Bone marrow (tissue), 2 donors: ENCODE measurements at places on chromosomes 7 and 10.

- no peak for DNase-seq
These were observed 58.7 kb downstream of the PIK3AP1 start for GRCh38 chr10:96661632-96662031.

- DNase-seq, result no peak
These were observed 2.3 kb downstream of the GPER1 start for GRCh38 chr7:1090236-1090635.

- DNase-seq, result no peak
These were observed 1.0 kb downstream of the TWIST1 start for GRCh38 chr7:19116121-19117090.

DNA sequence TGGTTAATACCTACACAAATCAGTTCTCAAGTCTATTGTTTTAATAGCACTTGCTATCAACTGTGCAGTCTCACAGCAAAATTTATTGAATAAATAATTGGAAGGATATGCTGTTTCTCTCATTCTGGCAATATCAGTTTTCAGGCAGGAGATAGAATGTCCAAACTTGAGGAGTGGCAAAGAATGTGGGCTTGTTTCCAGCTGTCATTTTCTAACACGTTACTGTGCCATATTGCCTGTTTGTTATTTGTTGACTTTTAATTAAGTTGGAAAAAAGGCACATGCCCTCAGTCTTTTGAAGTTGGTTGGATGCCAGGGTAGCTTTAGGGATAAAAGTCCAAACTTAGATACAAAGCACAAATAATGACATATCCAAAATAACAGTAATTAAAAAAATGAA, 52.2 kb downstream of the MAGI2 start:
- no peak for DNase-seq

GRCh38 chr7:1895664-1896515, 225.8 kb downstream of the ELFN1 start:
- no peak for DNase-seq

DNA sequence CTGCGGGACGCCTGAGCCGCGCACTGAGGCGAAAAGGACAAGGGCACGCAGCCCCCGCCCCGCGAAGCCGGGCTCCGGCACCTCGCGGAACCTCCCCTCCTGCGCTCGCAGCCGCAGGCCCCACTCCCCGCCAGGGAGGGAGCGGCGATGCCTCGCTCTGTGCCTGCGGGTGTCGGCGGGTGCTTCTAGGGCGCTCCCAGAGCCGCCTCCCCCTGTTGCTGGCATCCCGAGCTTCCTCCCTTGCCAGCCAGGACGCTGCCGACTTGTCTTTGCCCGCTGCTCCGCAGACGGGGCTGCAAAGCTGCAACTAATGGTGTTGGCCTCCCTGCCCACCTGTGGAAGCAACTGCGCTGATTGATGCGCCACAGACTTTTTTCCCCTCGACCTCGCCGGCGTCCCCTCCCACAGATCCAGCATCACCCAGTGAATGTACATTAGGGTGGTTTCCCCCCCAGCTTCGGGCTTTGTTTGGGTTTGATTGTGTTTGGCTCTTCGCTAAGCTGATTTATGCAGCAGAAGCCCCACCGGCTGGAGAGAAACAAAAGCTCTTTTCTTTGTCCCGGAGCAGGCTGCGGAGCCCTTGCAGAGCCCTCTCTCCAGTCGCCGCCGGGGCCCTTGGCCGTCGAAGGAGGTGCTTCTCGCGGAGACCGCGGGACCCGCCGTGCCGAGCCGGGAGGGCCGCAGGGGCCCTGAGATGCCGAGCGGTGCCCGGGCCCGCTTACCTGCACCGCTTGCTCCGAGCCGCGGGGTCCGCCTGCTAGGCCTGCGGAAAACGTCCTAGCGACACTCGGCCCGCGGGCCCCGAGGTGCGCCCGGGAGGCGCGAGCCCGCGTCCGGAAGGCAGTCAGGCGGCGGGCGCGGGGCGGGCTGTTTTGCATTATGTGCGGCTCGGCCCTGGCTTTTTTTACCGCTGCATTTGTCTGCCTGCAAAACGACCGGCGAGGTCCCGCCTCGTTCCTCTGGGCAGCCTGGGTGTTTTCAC, 519 bp downstream of the ITGB8 start:
- peak; percentile 72 for DNase-seq

GRCh38 chr7:50204581-50204980, 99.9 kb upstream of the IKZF1 start:
- DNase-seq, result peak; percentile 79

GRCh38 chr10:75466886-75467285, 35.5 kb downstream of the LRMDA start:
- no peak for DNase-seq

DNA sequence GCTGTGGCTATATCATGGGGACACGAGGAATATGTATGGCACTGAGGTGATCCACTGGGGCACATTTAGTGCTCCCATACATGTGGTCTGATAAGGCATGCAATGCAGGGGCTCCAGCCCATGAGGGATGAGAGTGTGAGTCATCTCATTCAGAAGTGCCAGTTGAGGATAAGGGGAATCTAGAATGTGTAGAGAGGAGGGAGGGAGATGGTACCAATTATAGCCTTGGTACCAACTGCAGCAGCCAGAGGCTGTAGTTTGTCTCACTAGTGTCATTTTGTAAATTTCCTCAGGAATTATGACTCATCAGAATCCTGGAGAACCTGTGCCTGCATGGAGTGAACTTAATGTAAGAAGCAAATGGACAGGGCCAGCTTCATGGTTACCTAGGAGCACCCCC, 46.2 kb downstream of the LAMB4 start:
- no peak for DNase-seq

- DNase-seq, result no peak
These were observed 56.4 kb upstream of the NPS start for GRCh38 chr10:127492607-127493250.

- no peak for DNase-seq
These were observed 58.8 kb upstream of the ADRA2A start for GRCh38 chr10:111018021-111018420.

DNA sequence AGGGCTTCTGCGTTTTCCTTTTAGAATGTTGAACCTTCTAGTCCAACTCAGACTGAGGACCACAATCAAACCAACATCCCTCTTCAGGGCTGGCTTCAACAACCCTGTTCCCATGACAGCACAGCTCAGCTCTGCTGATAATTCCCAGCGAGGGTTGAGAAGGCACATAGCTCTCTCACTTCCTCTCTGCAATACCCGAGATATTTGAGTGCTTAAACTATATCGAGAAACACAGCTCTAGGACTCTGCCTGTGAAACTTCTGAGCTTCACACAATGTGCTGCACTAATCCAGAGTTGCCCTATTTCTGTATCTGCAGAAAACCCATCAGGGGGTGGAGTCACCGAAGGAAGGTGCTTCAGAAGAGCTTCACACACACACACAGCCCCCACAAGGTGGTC, 1.6 kb upstream of the ADARB2 start:
- DNase-seq, result no peak

DNA sequence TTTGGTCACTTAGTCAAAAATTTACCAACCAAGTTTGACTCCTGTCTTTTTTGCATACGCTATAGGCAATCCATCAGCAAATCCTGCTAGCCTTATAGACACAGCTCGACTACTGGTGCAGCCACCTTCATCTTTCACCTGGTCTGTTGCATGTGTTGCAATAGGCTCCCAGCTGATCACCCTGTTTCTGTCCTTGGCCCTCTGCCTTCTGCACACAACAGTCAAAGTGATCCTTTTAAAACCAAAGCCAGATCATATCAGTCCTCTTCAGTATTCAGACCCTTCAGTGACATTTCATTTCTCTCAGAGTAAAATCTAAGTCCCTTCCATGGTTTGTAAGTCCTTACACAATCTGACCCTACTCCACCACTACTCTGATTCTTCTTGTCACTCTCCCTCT, 10.9 kb upstream of the CDK6 start:
- DNase-seq, result no peak

DNA sequence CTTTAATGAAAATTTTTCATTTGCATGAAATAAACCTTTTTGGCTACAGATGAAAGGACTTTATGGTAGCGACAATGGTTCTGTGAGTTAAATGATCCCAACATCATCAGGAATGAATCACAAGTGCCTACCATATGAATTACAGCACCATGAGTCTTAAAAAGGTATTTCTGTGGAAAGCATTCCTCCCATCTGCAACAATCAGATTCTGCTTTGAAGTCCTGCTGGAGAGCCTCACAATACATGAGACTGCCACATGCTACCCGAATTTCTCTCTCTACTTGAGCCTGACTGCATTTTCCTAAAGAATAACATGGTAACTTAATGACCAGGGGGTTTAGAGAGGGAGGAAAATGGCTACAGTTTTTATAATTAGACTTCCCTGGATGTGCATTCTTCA, 190.3 kb downstream of the TWIST1 start:
- DNase-seq, result no peak

- no peak for DNase-seq
These were observed 13.3 kb downstream of the FAM107B start for GRCh38 chr10:14761372-14761771.

DNA sequence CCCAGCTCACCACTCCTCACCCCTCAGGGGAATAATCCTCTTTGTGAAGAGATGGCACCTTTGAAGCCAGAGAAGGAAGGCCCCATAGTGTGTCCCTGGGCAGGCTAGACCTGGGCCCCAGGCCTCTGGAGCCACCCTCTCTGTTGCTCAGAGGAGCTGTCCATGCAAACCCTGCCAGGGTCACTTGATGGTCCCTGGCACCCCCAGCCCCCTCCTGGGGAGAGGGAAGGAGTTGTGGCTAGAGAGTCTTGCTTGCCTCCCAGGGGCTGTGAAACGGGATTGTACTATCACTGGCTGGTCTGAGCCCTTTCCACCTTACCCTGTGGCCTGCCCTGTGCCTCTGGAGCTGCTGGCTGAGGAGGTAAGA, 5.8 kb downstream of the GHRHR start:
- DNase-seq, result no peak

GRCh38 chr7:108202743-108203142, 72.6 kb upstream of the LAMB4 start:
- DNase-seq, result no peak

DNA sequence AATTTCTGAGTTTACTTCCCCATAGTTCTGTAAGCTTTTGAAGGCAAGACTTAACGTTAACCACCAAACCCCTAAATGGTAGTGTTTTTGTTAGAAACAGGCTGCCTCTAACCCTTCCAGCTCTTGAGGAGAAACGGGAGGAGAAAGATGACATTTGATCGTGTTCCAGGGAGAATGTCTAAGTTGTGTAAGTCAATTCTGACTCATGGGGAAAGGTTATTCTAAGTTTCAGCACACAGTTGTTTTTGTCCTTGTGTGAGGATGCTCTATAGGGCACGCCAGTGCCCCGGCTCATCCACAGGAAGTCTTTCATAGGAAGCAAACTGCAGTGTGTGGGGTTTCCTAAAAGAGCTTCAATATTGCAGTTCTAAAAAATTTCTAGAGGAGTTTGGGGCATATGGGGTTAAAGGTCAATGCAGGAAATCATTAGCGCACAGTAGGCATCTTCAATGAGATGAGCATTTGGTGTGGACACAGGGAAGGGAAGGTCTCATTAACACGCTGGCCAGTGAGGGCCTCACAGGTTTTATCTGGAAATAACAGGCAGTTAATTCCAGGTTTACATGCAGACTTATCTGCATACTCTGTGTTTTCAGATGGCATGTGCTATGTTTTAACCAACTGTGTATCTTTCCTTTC, 638.2 kb upstream of the IGFBP3 start:
- DNase-seq, result no peak

DNA sequence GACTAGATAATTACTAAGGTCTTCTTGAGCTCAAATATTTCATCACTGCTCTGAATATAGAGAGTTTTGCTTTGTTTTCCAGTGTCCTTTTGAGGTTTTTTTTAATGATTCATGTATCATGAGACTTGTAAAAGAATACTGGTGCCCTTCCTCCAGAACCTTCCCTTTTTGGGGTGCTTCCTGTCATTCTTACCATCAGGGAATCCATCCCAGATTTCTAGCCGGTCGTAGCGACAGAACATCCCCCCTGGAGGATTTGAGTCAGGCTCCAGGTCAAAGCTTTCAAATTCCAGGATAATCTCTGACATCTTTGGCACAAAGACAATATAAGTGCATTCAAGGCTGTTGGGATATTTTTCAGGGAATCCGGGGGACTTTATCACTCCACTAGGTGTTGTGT, 71.0 kb downstream of the NRP1 start:
- no peak for DNase-seq

DNA sequence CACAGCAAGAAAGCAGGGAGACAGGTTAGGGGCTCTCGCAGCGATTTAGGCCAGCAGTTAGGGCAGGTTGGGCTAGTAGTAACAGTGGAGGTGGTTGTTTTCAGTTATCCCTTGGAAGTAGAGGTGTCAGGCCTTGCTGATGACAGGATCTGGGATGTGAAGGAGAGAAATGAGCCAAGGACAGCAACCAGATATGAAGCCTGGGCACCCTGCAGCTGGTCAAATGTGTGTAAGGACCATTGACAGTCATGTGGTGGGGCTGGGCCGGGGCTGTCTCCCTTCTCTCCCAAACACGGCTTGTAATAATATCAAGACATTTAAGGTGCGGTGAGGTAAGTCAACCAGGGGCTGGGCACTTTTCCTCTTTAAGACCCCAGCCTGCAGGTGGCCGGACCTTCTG, 112.5 kb upstream of the IGFBP3 start:
- no peak for DNase-seq
